BJ (cell line): ENCODE measurements at places on chromosomes 11 and 22. TPM values are rescaled to one million over a fixed set of nuclear protein-coding genes. Genes with fewer than 3 reads are reported as not detected.

Gene OR2AT4
- polyA plus RNA-seq = not detected in 2 replicates

Gene BTBD18
- not detected in 2 replicates for polyA plus RNA-seq

Gene CXCR5
- not detected in 2 replicates for polyA plus RNA-seq

Gene VPS37C
- 8.9 and 17.5 TPM in 2 replicates for polyA plus RNA-seq

Gene LINC01488
- polyA plus RNA-seq = not detected in 2 replicates

Gene TREH
- not detected in 2 replicates for polyA plus RNA-seq

Gene SYT7
- polyA plus RNA-seq = 0.01 and 0.04 TPM in 2 replicates

DNA sequence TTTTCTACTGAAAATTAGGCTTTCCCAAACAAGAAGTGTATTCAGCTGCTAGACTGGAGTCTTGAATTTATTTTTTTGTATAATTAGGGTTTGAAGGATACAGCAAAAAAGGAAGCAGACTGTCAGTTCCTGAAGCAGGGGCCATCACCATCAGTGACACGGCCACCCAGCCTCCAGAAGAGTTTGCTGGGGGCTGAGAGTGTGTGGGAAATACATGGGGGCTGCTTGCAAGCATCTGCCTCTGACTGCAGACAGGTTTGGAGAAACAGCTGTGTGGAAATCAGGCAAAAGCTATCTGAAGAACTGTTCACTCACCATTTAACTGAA is 23.0 kb downstream of the FZD4 start:
- no peak for DNase-seq

DNA sequence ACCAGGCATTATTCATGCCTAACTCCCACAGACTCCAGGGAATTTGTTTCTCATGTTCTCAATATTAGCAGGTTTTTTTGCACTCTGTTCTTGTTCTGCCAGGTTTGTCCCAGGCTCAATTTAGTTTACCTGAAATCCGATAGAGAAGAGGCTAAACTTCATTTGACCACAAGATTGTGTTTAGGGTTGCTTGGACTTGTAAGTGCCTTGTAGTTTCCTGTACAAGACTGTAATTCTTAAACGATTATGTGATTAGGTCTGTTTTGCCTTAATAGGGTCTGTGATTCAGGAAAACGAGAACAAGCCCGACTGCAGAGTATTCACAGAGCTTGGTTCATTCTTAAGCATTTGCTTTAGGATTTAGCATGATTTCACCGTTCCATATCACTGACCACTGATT is 1.8 kb downstream of the PRSS23 start:
- no peak for DNase-seq

DNA sequence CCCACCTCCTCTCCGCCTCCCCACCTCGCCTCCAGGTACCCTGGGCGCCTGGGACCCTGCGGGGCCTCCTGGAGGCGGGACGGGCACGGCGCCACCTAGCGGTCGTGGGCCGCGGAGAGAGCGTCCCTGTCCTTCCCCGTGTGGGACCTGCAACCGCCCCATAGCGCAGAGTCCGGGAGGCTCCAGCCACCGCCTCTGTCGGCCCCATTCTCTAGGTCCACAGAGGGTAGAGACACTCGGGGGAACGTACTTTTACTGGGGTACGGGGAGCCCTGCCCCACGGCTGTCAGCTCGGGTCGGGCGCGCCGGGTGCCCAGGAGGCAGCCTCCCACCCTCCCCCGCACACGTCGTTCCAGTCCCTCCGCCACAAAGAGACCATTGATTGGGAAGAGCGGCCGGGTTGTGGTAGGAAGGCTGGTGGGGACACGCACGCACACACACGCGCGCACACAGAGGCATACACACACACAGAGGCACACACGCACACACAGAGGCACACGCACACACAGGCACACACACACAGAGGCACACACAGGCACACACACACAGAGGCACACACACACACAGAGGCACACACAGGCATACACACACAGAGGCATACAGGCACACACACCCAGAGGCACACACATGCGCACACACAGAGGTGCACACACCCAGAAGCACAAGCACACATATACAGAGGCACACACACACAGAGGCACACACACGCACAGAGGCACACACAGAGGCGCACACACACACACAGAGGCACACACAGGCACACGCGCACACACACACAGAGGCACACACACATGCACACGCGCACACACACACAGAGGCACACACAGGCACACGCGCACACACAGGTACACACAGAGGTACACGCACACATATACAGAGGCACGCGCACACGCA is 12.6 kb upstream of the NECTIN1 start:
- no peak for DNase-seq

- no peak for DNase-seq
These were observed 18.9 kb downstream of the LIMK2 start for GRCh38 chr22:31230871-31231621.

DNA sequence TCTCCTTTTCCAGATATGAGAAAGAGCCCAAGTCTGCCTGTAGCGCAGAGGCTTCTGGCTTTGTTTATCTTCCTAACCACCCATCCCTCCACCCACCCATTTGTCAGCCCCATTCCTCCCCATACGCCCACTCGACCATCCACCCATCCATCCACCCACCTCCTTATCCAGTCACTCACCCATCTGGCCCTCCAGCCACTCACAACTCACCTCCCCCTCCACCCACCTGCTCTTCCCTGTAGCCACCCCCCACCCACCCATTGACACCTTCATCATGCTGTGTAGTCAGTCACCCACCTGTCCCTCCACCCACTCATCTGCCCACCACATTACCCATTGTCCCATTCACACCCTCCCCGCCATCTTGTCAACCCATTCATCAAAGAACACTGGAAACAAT is 5.5 kb downstream of the CST6 start:
- no peak for DNase-seq

GRCh38 chr11:114138411-114138810 is 78.9 kb downstream of the ZBTB16 start:
- DNase-seq = no peak

DNA sequence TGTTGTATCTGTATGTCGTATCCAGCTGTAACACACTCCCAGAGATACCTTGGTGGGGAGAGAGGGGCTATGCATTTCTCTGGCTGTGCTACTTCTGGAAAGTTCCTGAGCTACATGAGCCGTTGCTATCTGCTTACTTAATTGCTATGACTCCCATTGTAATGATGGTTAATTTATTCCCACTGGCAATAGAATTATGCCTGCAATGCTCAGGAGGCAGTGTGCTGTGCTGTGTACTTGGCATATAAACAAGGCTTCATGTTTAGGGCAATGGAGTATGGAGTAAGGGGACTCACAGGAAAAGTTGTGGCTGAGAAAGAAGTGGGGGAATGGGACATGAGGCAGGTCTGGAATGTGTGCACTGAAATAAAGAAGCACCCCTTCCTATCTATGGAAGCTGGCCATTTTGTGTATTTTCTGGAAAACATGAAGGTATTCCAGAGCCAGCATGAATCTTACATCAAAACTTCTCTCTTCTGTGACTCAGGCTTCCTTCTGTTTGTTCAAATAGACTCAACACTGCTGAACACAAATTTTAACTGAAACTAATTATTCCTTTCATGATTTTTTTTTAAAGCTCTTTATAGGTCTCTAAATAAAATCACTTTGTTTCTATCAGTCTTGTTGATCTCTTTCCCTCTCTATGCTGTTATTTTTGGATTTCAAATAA is 40.6 kb downstream of the CD44 start:
- DNase-seq = no peak

DNA sequence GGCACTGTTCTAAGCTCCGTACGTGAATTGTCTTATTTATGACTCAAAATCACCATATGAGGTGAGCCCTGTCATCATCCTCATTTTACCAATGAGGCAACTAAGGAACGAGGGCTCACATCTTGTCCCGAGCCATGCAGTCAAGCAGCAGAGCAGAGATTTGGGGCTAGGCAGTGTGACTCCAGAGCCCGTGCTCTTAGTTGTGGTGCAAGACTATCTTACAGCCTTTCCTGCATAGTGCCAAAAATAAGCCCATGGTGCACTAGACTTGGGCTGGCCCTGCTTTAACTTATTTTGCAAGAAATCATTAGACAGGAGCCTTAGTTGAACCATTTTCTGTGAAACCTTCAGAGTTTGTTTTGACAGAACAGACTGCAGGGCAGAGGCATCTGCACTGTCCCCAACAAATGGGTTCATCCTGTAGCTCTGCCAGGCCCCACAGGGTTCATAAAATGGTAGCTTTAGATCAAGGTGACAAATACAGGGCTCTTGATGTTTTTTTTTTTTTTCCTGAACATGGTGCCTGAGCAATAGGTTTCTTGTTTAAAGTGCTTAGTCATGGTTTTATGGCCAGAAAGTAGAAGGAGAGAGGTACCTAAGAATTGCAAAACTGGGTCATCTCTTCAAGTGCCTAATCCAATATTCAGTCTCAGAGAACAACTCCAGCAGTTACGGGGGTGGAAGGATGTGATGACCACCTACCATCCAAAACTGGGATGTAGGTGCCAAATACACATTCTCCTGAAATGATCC is 56.6 kb downstream of the BMAL1 start:
- no peak for DNase-seq

- DNase-seq = no peak
These were observed 295.9 kb downstream of the MIAT start for GRCh38 chr22:26953012-26953883.

DNA sequence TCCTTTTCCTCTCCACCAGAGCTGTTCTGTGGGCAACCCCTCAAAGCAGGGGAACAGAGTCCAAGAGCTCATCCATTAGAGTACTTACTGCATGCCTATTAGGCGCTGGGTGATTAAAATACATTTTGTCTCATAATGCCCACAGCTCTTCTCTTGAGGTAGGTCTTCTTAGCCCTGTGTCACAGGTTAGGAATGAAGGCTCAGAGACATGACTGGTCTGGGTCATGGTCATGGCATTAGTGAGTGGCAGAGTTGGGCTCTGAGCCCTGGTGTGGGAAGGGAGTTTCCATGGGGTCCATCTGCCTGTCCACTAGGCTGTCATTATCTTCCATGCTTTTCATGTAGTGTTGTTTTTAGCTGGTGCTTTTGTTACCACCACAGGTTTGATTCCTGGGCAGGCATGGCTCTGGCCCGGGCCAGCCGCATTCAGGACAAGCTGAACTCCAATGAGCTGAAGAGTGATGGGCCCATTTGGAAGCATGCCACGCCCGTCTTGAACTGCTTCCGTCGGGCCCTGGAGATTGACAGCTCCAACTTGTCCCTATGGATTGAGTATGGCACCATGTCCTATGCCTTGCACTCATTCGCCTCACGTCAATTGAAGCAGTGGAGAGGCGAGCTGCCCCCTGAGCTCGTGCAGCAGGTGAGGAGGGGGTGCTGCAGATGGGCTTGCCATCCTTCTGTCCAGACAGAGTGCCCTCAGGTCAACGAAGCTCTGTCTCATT is 76.1 kb downstream of the CABIN1 start:
- DNase-seq = no peak

- no peak for DNase-seq
These were observed 36.5 kb downstream of the NADSYN1 start for GRCh38 chr11:71489311-71490043.

DNA sequence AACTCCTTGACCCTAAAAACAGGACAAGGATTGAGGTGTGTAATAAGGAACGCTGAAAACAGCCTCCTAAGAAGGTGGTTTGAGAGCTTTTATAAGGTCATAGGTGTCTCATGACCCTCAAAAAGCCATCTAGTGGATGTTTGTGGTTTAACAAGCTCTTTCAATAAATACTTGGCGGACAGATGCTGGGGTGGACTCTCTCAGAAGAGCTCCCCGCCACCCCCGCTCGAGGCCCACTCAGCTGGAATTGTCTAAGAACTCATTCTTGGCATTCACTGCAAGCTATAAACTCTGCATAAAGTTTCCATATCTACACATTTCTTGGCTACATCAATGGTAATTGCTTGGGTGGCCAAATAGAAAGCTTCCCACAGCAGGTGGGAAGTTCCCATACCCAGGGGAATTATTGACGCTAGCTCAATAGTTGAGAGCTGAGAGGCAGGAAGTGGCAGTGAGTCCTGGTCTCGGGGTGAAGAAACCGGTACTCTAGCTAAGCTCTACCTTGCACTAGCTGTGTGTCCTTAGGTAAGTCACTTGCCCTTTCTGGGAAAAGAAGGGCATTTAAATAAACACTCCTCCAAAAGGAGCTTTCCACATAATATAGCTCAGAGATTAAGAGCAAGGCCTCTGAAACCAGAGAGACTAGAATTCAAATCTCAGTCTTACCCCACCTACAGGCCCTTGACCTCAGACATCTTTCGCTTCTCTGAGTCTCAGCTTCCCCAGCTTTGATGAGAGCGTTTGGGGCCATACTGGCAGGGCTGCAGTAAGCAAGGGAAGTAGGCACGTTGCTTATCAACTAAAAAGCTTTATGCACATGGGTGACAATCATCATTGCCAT is 6.4 kb downstream of the MS4A15 start:
- no peak for DNase-seq

DNA sequence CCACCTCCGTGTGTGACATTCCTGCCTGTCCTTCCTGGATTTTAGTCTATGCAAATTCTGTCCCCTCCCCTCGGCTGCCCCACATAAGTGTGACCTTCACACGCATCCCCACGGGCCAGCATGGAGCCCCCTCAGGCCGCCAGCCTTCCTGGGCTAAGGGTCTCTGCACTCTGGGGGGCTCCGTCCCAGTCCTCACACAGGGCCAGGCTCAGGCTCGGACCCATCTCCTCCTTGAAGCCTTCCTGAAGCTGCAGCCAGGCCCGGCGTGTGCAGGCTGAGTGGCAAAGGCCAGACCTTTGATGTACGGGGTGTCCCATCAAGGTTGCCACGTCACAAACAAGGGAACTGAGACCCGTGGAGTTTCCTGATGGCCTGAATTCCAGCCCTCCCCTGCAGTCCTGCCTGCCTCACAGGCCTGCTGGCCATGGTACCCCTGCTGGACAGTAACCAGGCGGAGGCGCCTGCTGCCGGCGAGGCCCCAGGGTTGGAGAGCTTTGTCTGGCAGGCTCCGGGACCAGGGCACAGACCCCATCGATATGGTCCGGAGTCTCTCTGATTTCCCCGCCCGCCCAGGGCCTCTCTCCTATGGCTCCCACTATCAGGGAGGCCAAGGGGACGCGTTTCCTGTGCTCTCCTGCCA is 791.7 kb downstream of the BRD1 start:
- DNase-seq = no peak

DNA sequence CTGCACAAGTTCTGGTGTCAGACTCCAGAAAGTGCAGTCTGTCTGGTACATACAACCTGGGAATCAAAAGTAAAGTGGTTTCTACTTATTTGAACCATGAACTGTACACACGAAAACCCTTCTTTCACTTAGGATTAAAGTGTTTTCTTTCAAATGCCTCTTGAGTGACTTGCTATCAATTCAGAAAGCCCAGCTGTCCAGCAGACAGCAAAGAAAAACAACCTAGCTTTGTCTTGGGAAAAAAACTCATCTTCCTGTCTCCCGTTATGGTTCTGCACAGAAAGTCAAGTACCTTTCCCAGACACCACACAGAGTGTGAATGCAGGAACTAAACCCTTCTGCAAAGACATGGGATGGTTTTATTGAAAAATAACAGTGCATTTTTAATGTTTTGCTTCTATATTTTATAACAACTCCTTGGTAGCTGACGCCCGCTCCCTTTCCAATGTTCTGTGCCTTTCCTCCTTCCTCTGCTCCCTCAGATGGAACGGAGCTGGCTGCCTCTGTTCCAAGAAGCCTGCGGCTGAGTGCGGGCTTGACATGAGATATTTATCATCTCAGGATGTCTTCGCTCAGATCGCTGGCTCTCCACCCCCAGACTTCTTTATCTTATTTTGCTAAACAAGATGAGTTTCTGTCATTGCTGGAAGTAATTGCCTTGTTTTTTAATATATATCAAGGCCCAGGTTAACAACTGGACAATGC is 322.3 kb upstream of the B3GAT1 start:
- DNase-seq = no peak

- DNase-seq = no peak
These were observed 326.6 kb upstream of the LRRC4C start for GRCh38 chr11:41786087-41786486.
